Stimulated activated CD4-positive, alpha-beta T cell treated with anti-CD3 and anti-CD28 coated beads, Interleukin-15, amount 100 ng/mL, for 24 hours (primary cell): ENCODE measurements at places on chromosomes 2 and 18.

DNA sequence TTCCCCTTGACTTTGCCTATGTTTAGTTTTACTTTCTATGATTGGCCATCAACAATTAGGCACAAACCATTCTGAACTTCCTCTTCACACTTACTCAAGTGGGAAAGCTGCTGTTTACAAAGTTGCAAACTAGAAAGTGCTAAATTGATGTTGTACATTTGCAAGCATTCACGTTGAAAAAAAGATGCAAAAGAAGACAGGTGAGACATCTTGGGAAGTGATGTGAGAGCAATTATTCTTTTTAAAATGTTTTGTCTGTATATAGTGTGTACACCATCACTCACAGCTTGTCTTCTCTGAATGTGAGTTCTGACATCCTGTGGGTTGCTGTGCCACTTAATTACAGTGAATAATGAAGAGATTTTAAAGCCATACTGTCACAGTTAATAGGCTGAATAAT is 874.1 kb upstream of the LRATD1 start:
- DNase-seq = no peak

DNA sequence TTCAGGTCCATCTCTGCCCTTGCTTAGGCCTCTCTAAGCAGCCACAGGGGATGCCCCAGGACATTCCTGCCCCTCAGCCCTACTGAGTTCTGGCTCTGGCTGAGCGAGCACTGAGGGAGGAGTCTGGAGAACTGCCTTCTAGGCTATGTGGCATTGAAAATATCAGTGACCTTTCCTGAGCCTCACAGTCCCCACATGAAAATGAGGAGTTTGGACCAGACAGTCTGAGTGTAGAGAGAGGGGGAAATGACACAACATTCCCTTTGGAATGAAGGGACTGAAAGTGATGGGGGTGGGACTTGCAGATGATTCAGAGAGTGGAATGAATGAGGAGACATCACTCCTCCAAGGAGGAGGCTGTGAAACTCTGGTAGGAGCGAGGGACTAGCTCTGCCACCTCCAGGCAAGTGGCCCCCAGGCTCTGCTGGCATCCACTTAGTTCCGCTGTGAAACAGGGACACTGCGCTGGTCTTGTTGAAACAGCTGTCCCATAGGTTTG is 8.0 kb downstream of the TNS1 start:
- no peak for DNase-seq

- DNase-seq = peak; percentile 47
These were observed 157.1 kb downstream of the BCL2 start for GRCh38 chr18:63162271-63163014.

DNA sequence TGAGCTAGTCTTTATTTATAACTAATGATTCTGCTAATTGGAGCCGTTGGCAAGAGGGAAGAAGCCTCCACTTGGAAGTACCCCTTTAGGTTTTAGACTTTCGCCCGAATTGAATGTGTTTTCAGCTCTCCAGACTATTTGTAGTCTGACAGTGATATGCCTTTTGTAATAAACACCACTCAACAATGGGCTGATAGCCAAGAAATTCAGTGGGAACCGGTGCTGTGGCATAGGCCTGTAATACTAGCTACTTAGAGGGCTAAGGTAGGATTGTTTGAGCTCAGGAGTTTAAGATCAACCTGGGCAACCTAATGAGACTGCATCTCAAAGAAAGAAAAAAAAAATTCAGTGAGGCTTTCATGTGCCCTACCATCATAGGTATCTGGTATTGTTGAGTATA is 13.6 kb upstream of the ZSCAN30 start:
- no peak for DNase-seq

DNA sequence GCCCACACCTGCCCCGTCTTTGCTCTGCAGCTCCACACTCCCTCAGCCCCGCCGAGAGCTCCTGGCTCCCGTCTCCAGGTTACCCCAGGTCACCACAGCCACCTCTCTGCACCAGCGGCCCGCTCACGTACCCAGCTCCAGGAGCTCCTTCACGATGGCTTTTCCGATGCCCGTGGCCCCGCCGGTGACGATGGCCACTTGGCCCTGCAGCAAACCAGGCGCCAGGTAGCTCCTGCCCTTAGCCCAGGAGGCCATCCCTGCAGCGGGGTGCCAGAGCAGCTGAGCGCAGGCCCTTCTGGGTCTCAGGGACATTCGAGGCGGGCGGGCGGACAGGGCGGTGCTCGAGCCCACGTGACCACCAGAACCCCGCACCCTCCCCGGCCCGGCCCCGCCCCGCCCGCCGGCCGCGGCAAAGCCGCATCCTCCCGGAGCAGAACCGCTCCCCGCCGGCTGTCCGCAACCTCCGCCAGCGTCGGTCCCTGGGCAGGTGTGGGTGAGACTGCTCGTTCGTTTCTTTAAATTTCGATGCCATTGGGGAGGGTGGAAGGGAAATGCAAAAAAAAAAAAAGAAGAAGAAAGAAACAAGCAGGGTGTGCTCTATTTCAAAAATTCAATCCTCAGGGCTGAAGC is at the start of the genes PECR and TMEM169:
PECR (minus strand) TSS at position 323 of the 630 bp plus-strand sequence; CDS start at position 255, 68 bp downstream.
TMEM169 (plus strand) TSS at position 433 of the 630 bp plus-strand sequence. CDS start 14,045 bp downstream, outside the sequence.
- peak; percentile 88 for DNase-seq

DNA sequence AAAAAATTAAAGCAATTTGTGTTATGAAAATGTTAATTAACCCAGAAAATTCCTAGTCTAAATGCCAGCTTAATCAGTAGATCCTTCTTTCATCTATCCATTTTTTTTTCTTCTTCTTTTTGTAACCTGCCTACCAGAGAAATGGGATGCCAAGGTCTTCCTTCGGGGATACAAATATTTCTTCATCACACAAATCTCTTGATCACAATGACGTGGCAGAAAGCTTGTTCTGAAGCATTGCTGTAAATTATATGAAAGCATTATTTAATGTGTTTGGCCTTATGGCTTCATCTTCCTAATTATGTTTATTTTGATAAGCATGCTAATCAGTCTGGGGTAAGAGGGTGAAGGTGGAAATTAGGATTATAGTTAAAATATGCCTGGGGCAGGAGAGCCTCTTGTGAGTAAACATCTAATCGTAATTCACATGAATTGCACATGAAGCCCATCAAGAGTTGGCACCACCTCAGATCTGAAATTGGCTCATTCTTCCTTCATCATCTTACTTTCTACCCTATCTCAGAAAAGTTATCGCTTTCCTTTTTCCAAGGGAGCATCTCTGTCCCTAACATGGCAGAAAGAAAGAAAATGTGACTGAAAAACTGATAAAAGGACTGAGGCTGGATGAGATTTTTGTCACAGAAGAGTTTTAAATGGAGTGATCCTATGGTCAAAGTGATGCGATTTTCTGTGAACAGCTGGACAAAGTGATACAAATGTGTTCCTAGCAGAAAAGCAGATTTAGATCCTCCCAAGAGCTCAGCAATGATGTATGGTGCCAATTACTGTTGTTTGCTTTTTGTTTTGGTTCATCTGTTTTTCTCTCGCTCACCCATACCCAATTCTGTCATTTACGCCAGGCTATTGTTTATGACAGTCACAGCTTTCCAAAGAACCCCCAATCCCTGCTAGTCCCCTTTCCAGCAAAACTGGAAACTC is 76.9 kb upstream of the PMAIP1 start:
- DNase-seq = no peak

GRCh38 chr2:133171393-133172004 is 396.8 kb downstream of the NCKAP5 start:
- DNase-seq = no peak

- no peak for DNase-seq
These were observed 7.5 kb downstream of the SUCLG1 start for GRCh38 chr2:84451579-84451978.

DNA sequence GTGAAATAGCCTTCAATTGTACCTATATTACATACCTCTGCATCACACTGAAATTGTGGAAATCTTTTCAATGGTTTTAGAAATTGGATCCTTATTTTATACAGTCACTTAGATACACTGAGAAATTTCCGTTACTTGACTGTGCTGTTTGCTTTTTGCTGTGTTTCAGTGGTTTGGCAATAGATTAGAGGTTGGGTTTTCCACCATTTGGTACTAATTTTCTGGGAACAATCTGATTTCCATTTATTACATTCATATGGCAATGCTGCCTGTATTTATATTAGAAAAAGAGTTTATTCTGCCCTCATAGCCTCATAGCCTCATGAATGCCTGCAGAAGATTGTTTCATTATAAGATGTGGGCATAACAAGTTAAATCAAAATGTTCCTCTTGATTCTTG is 285.0 kb downstream of the GULP1 start:
- DNase-seq = no peak

GRCh38 chr2:25123682-25124081 is 44.7 kb downstream of the POMC start:
- no peak for DNase-seq

DNA sequence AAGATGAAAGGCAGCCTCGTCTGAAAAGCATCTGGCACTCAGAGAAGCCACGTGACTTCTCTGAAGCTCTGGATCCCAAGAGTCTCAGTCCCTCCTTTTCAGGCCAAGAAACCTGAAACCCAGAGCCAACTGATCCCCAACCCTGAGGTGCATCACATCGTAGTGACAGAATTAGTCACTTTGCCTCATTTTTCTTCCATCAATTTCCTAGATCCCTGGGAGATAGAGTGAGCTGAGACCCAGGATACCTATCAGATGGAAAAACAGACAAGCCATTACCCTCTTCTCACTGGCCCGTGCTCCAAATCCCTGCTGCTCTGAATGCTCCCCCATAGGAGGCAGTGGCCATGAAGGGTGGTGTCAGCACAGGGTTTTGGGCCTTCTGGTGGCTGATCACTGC is 113.1 kb downstream of the ALK start:
- no peak for DNase-seq

- DNase-seq = no peak
These were observed 8.2 kb upstream of the APOB start for GRCh38 chr2:21052044-21052443.

DNA sequence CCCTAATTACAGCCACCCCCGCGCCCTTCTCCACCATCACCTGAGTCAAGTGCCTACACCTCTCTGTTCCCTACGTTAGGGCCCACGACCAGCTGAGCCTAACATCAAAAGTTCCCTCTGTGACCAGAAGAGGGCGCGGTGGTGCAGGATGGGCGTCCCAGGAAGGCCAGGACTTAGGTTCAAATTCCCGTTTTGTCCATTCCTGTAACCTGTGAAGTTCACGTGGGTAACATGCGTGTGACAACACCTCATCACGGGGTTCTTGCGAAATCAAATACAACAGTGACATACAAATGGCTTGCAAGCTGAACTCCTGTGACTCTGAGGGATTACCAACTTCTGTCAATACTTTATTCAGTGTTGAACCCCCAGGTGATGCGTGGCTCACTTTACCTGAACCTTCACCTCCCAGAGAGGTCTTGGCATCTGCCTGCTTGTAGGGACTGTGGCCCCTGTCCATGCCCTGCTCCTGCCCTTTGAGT is 207.9 kb downstream of the ARL4C start:
- DNase-seq = peak; percentile 80

- DNase-seq = no peak
These were observed 56.4 kb upstream of the OTOF start for GRCh38 chr2:26534098-26534864.

DNA sequence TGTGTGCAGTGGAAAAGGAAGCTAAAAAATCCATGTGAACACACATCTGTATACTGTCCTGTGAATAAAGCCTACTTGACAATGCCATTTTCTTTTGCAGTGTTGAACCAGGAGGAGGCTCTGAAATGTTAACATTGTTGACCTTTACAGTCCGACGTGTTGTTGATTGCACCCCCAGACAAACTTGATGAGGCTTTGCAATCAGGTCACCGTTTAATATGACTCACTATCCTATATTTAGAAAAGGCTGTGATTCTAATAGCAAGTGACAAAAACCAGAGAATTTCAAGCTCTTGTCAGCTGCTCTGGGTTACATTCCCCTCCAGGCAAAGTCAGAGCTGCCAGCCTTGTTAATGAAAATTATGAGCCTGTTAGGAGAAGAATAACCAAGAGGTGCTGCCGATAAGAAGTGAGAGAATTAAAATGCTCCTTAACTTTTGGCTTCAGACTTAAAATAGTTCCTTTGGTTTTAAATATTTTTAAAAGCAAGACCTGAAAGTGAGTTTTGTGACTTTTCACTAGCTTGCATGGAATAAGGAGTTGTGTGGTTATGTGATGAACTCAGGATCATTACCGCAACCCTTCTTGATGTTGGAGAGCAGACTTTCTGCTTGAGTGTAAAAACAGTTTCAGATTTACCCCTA is 162.1 kb downstream of the QPCT start:
- no peak for DNase-seq

GRCh38 chr2:139124271-139124670 is 344.1 kb upstream of the NXPH2 start:
- no peak for DNase-seq

- DNase-seq = no peak
These were observed 130.2 kb downstream of the INHBB start for GRCh38 chr2:120476141-120476540.

DNA sequence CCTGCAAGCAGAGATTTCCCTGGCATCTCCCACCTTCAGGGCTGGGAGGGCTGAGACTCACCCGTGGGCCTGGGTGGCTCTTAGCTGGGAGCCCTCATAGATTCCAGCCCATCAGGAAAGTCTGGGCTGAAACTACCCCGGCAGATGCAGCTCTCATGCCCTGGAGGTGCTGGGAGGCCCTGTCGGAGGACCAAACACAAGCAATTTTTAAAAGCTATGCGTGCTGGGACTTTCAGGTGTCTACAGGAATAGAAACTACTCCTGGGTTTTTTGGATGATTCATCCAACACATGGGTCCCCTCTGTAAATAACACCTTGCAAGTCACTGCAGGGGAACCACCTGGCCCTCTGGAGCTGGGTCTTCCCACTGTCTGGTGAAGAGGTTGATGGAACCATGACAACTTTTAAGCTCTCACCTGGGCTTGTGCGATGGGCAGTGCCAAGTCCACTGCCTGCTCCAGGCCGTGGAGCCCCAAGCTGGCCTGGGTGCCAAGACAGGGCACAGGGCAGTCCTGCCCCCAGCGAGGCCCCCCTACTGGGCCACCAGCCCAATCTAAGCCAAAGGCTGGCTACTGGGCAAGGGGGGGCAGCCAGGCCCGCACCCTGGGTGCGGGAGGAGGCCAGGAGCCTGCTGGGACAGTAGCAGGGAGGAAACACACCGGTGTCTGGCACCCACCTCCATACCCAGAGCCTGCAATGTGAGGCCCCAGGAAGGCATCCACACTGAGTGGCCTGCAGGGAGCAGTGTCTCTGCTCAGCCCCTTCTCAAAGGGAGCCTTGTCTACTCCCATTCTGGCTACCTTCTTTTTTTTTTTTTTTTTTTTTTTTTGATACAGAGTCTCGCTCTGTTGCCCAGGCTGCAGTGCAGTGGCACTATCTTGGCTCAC is 1.1 kb upstream of the GPR55 start:
- peak; percentile 72 for DNase-seq

DNA sequence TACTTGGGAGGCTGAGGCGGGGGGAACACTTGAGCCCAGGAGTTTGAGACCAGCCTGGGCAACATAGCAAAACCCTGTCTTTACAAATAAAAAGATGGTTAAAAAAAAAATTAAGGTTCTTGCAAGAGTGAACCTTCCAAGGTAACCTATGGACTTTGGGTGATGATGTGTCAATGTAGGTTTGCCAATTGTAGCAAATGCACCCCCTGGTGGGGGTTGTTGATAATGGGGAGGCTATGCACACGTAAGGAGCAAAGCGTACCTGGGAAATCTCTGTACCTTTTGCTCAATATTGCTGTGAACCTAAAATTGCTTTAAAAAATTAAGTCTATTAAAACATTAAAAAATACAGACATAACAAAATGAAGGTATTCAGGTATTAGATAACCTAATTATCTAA is 70.4 kb downstream of the CWC22 start:
- DNase-seq = peak; percentile 49

- DNase-seq = no peak
These were observed 279.6 kb downstream of the TXNL1 start for GRCh38 chr18:56358608-56359280.
